Caco-2 (cell line): ENCODE measurements at places on chromosomes 7 and 10.
A peak's percentile ranks its signal among the peaks of the same experiment; 100 is the strongest.

GRCh38 chr10:121450247-121450646 is 148.0 kb downstream of the FGFR2 start:
- DNase-seq, result no peak

DNA sequence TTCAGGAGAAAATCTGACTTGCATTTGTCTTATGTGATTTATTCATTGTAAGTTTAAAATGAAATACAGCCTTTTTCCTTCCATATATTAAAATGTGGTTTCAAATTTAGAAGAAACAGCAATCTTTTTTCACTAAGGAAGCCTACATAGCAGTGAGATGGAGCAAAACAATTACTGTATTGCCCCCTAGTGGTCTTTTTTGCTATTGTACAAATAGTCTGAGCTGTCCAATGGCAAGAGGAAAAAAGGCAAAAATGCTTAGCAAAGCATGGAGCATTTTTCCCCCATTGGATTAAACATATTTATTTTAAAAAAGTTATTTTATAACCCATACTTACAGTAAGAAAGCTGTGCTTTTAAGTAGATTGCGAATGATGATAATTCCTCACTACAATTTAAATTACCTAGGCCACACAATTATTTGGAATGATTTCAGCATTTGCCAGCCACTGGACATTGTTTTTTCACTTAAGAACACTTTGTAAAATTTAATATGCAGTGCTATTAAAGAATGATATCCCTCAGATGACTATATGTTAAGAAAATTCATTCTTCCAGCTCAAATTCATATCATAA is 119.5 kb downstream of the CPED1 start:
- no peak for DNase-seq

DNA sequence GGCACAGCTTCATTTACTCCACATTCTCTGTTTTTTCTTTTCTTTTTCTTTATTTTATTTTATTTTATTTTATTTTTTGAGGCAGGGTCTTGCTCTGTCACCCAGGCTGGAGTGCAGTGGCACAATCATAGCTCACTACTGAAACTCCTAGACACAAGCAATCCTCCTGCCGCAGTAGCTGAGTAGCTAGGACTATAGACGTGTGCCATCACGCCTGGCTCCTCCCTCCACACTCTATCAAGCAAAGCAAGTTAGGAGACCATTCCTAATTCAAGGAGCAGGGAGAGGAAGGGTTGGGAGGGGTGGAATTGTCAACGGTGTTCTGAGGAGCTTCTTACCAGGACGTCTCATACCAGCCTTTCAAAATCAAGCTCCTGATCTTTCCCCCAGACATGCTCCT is 52.4 kb downstream of the OAT start:
- no peak for DNase-seq

DNA sequence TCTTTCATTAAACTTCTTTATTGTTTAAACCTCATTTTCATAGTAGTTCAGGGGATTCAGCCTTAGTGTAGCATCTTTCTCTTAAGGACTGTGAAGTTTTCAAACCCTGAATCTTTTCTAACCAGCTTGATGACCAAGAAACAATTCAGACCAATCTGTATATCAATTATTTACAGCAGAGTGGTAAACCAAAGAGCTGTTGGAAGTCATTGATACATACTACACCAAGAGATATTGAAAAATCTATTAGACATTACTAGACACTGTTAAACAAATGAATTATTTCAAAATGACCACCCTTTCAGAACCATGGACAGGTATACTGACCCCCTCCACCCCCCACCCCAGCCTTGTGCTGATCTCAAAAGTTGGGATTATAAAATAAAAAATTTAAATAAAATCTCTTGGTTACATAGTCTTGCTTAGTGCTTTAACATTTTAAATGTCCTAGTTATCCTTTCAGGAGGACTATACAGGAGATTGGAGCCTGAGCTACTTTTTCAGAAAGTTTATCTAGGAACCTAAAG is 143.9 kb upstream of the LSM8 start:
- no peak for DNase-seq

- no peak for DNase-seq
Observed at GRCh38 chr10:83572036-83572435, 567.3 kb upstream of the GHITM start.

DNA sequence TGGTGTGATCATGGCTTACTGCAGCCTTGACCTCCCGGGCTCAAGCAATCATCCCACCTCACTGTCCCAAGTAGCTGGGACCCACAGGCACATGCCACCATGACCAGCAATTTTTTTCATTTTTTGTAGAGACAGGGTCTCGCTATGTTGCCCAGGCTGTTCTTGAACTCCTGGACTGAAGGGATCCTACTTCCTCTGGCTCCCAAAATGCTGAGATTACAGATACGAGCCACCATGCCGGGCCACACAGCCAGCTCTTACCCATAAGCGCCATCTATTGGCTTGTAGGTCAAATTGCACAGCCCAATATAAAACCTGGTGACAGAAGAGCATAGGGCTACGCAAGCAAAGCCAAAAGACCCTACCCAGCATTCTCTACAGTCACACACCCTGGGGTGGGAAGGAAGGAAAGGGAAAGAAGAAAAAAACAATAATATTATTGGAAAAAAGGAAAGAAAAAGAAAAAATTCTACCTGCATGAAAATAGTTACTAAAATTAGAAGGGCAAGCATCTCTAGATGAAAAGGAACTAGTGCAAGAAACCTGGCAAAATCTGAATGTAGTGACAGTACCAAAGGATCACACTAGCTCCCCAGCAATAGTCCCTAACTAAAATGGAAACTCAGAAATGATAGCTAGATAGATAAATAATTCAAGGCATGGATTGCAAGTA is 29.4 kb upstream of the AMPH start:
- DNase-seq, result peak; percentile 29

- peak; percentile 71 for DNase-seq
Observed at GRCh38 chr10:21926949-21927348, 76.6 kb downstream of the DNAJC1 start.

GRCh38 chr7:123995617-123996326 is 37.1 kb downstream of the TMEM229A start:
- no peak for DNase-seq

DNA sequence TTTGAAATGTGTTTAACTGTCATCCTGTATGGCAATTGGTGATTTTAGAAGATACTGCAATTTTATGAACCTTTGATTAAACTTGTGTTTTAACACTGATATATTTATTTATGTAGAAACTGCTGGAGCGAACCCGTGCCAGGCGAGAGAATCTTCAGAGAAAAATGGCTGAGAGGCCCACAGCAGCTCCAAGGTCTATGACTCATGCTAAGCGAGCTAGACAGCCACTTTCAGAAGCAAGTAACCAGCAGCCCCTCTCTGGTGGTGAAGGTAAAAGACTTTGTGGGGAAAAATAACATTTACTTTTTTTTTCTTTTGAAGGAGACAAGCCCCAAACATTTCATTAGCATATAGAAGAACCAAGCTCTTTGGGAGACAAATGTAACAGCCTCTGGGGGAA is 6.5 kb downstream of the ANLN start:
- no peak for DNase-seq
